Ureter (tissue), 1 donor: ENCODE measurements at places on chromosomes 16 and 17. TPM values are rescaled to one million over a fixed set of nuclear protein-coding genes. Genes with fewer than 3 reads are reported as not detected.

- DNase-seq = no peak
These were observed 62.2 kb upstream of the ADORA2B start for GRCh38 chr17:15882777-15883176.

DNA sequence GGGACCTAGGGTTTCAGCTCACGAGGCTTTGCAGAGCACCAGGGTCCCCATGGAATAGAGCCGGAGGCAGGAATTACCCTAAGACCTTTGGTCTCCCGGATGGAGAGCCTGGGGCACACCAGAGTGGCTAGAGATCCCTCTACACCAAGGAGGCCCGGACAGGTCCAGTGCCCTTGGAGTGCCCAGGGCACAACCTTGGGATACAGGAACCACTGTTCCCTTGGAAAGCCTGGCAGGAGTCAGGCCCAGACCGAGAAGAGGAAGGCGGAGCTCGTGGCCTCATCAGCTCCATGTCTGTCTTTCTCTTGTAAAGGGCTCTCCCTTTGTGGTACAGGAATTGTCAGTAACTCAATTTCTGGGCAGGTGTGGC is 3.8 kb upstream of the DBNDD1 start:
- no peak for DNase-seq

DNA sequence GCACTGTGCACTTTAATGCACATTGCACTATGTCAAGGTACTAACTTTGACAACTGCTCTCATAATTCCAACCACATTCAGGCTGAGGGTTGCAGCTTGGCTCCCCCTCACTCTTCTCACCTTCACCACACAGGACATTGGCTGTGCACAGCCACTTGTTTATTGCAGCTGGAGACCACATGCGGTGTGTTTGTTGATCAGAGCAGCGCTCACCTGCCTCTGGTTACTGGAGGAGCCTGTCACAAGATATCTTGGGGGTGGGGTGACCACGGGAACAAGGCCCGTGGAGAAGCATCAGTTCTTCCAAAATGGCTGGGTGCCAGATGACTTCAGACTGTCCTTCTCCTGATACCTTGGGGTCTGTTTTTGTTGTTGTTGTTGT is 10.6 kb upstream of the CCL5 start:
- peak; percentile 51 for DNase-seq

- no peak for DNase-seq
These were observed 103.8 kb downstream of the ANKRD11 start for GRCh38 chr16:89386306-89387185.

GRCh38 chr17:81096741-81097133 is 61.8 kb downstream of the BAIAP2 start:
- DNase-seq = no peak

- no peak for DNase-seq
These were observed 67.9 kb upstream of the MARCHF10 start for GRCh38 chr17:62876063-62876462.

DNA sequence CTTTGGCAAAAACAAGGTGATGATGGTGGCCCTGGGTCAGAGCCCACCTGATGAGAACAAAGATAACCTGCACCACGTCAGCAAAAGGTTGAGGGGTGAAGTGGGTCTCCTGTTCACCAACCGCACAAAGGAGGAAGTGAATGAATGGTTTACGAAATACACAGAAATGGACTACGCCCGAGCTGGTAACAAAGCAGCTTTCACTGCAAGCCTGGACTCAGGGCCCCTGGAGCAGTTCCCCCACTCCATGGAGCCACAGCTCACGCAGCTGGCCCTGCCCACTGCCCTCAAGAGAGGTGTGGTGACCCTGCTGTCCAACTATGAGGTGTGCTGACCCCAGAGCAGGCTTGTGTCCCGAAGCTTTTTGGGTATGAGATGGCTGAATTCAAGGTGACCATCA is 29.7 kb upstream of the DLX4 start:
- DNase-seq = no peak

DNA sequence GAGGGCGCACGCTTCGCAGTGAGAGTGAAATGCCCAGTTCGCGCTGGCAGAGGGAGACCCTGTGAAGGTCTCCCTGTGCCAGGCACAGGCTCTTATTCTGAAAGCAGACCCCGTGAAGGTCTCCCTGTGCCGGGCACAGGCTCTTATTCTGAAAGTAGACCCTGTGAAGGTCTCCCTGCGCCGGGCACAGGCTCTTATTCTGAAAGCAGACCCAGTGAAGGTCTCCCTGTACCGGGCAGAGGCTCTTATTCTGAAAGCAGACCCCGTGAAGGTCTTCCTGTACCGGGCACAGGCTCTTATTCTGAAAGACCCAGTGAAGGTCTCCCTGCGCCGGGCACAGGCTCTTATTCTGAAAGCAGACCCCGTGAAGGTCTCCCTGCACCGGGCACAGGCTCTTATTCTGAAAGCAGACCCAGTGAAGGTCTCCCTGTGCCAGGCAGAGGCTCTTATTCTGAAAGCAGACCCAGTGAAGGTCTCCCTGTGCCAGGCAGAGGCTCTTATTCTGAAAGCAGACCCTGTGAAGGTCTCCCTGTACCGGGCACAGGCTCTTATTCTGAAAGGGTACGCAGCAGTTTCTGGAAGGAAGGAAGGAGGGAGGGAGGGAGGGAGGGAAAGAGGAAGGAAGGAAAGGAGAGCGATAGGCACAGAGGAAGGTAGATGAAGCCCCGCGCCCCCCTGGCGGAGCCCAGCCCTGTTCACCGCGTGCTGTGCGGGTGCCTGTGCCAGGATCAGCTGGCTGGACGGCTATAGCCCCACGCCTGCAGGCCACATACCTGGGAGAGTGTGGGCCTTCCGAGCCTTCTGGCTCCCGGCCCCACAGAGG is 55.3 kb downstream of the WDR45B start:
- peak; percentile 78 for DNase-seq

Gene OR1A1
- total RNA-seq = not detected

Gene GJC1
- total RNA-seq = 44.0 TPM

Gene IGSF6
- total RNA-seq = 5.2 TPM

Gene KRTAP4-1
- not detected for total RNA-seq

Gene ADAM11
- 2.2 TPM for total RNA-seq

Gene FBXO39
- total RNA-seq = 0.23 TPM
